Caco-2 (cell line): ENCODE measurements at places on chromosomes 3 and 15. TPM values are rescaled to one million over a fixed set of nuclear protein-coding genes. Genes with fewer than 3 reads are reported as not detected.

Gene CCDC39
- not detected in 2 replicates for total RNA-seq

Gene TTC21A
- total RNA-seq = 4.0 and 6.9 TPM in 2 replicates

Gene RPN1
- 282 and 291 TPM in 2 replicates for total RNA-seq

Gene SERPINI1
- 3.7 and 4.4 TPM in 2 replicates for total RNA-seq

Gene CD86
- not detected in 2 replicates for total RNA-seq

Gene A4GNT
- total RNA-seq = not detected in 2 replicates

Gene CHRD
- total RNA-seq = 5.5 and 6.4 TPM in 2 replicates

Gene TMEM40
- 0.86 and 1.0 TPM in 2 replicates for total RNA-seq

Gene STARD9
- 0.56 and 0.86 TPM in 2 replicates for total RNA-seq

Gene WDR93
- 0.16 TPM in 1 of 2 replicates, not detected in the other for total RNA-seq

Gene HRH1
- 1.3 and 1.6 TPM in 2 replicates for total RNA-seq

Gene NT5DC2
- total RNA-seq = 212 and 214 TPM in 2 replicates

Gene CD200R1
- total RNA-seq = 0.11 and 0.28 TPM in 2 replicates

Gene NUSAP1
- 106 and 110 TPM in 2 replicates for total RNA-seq

Gene SNX33
- 17.9 and 19.4 TPM in 2 replicates for total RNA-seq

Gene UACA
- total RNA-seq = 120 and 141 TPM in 2 replicates

Gene CLRN1
- total RNA-seq = not detected in 2 replicates

Gene IL5RA
- total RNA-seq = 0.09 and 0.23 TPM in 2 replicates

Gene NMB
- total RNA-seq = 7.5 and 8.6 TPM in 2 replicates

Gene CADM2
- total RNA-seq = not detected in 2 replicates

Gene C15orf62
- 0.91 and 1.3 TPM in 2 replicates for total RNA-seq

Gene SIDT1
- 0.84 and 1.0 TPM in 2 replicates for total RNA-seq

Gene ARGFX
- total RNA-seq = not detected in 2 replicates

Gene MAGI1
- total RNA-seq = 63.6 and 64.9 TPM in 2 replicates

Gene TRNT1
- total RNA-seq = 40.1 and 43.6 TPM in 2 replicates

Gene GATM
- total RNA-seq = 3.3 and 4.4 TPM in 2 replicates

Gene ATP10A
- total RNA-seq = not detected in 2 replicates

Gene GP5
- 0.12 and 0.25 TPM in 2 replicates for total RNA-seq

Gene CFAP100
- not detected in 2 replicates for total RNA-seq

Gene ZNF502
- 2.0 TPM in 2 replicates for total RNA-seq

Gene PPM1L
- 2.0 and 2.4 TPM in 2 replicates for total RNA-seq

Gene CLDN11
- total RNA-seq = 0.41 and 0.51 TPM in 2 replicates

Gene CLDN16
- 0.27 and 0.30 TPM in 2 replicates for total RNA-seq

Gene REC114
- not detected in 2 replicates for total RNA-seq

Gene PARP9
- total RNA-seq = 15.8 and 16.1 TPM in 2 replicates

Gene HHLA2
- 0.50 and 0.91 TPM in 2 replicates for total RNA-seq
